ENCODE measurements at places on chromosomes 7 and 10.

DNA sequence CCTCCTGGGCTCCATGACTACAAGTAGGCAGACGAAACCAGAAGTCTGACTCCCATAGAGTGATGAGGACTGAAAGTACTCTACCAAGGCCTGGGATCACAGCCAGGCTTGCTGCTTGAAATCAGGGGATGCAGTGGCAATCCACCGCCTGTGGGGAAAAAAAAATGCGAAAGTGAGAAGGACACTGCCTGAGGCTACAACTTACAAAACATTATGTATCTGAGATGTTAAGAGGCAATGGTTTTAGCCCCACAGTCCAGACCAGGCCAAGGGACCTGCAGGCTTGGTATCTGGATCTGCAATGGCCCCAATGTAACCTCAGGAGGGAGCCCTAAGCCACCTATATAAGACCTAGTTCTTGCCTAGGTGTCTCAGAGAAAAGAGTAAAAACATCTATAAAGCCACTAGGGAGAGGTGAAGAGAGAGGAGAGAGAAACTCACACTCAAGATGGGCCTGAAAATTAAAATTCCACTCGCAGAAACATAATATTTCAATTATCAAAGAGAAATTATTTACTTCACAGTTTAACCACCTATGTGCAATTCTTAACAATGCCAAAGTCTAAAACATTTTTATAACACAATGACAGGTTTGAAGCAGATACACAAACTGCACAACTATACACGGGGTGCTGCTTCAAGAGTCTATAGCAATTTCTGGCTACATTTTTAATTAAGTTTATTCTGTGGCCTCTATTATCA lies 13.9 kb downstream of the DNAJC1 start:
- no peak for DNase-seq

GRCh38 chr10:98020254-98020653 lies 10.2 kb downstream of the CRTAC1 start:
- no peak for DNase-seq

DNA sequence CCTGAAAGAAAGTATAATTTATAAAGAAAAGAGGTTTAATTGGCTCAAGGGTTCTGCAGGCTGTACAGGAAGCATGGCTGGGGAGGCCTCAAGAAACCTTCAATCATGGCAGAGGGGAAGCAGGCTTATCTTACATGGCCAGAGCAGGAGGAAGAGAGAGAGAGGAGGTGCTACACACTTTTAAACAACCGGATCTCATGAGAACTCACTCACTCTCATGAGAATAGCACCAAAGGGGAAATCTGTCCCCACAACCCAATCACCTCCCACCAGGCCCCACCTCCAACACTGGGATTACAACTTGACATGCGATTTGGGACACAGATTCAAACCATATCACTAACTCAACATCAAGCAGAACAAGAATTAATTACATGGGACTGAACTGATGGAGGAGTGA lies 6.9 kb upstream of the ZNF485 start:
- DNase-seq, result no peak

DNA sequence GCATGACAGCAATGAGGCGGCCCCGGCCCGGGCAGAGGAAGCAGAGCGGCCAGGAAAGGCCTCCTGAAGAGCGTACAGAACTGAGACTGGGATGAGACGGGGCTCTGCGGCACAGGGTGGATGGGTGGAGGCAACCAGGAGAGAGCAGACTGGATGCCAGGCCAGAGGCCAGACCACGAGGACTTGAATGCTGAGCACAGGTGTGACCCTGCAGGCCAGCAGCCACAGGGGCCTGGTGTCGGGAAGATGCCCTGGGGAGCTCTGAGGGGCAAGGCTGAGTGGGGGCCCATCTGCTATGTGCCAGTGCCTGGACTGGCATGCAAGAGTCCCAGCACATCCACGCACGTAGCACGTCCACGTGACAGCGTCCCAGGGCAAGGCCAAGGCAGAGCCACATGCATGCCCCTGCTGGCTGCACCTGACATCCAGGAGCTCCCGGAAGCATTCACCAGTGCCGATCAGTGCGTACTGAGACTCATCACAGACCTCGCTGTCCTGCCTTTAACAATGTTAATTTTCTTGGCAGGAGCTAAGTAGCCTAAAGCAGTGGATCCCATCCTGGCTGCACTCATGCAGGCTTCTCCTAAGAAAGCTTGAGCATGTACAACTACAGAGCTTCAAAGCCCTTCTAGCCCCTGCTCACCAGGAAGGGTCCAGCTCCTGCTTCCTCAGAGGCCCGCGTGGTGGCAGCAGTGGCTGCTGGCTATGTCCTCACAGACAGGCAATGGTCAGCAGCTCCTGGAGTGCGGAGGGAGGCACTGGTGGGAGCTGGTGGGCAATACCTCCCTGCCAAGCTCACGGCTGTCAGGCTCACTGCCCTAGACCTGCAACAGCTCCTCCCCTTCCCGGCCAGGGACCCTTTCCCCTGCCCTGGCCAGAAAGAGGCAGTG lies 18.0 kb downstream of the GRID1 start:
- DNase-seq, result no peak

DNA sequence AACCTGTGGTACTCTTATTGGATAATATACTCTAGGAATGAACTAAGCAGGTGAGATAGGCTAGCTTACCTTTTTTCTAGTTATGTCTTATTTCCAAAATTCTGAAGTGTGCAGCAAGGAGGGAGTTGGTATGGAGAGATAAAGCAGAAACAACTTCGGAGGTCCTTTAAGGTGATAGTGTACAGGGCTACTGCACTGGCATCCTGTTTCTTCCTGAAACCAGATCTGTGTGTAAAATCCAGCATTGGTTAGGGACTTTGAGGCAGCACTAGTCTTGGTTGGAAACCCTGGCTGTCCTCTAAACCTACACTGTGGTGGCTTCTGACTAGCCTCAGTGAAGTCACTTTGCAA lies 66.9 kb upstream of the STRIP2 start:
- DNase-seq, result no peak

GRCh38 chr7:2924866-2925840 lies 81.0 kb upstream of the GNA12 start:
- DNase-seq, result no peak

- DNase-seq, result no peak
Measured at GRCh38 chr10:86172301-86172700, 194.3 kb downstream of the GRID1 start.

GRCh38 chr7:16978358-16979244 lies 96.8 kb upstream of the AGR3 start:
- no peak for DNase-seq

- DNase-seq, result no peak
Measured at GRCh38 chr10:75450075-75450445, 18.6 kb downstream of the LRMDA start.

DNA sequence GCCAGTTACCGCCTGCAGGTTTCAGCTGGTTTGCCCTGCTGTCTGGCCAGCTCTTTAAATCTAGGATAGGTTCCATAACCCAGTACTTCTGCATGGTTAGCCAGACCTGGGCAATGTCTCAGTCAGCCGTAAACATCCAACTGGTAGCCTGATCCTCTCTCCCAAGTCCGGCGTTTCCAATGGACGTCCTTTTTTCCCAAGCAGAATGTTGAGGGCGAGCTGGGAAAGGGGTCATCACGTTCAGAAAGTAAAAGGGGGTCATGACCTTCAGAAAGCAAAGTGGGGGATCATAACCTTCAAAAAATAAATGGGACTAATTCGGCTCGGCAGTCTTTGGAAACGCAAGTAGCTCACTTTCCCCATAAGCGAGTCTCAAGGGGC lies 430 bp downstream of the PON3 start:
- DNase-seq, result no peak

- DNase-seq, result no peak
Measured at GRCh38 chr7:139647085-139647484, 123.6 kb downstream of the CLEC2L start.

- no peak for DNase-seq
Measured at GRCh38 chr10:50937230-50937907, 51.9 kb upstream of the A1CF start.

DNA sequence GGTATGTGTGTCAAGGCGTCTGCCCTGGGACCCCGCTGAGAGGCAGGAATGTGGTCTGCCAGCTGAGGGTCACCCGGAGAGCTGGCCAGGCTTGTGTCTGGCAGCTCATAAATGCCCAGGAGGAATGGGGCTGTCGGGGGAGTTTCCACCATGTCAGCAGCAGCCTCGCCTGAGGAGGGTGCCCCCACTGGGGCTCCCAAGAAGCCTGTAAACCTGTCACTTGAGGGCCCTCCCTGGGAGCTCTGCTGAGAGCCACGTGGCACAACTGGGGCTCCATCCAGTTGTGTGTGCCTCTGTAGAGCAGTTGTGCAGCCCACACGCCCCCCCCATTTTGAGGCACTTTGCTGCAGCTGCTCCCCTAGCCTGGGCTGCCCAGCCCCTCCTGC lies 70.6 kb downstream of the NEURL1 start:
- DNase-seq, result no peak

DNA sequence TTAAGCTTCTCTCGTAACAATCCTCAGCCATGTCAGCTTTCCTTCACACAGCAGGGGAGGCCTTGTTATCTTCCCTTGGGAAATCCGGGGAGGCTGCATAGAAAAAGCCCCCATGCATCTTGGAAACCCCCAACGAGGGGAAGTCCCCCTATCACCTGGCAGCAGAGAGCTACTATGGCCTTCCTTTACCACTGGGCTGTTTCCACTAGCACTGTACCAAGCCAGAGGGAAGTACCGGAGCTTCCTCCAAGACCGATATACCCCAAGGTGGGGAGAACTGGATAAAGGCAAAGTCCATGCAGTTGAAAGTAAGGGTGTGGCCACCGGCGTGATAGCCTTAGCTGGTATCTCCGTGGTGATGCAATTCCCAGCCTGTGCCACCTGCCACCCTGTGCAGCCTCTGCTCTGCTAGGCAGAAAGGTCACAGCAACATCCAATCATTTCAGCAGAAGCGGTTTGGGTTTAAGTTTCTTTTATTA lies 4.4 kb upstream of the CLIP2 start:
- no peak for DNase-seq
